C1 segment of cervical spinal cord (tissue), 14 donors: ENCODE measurements at places on chromosomes 7 and 10.

DNA sequence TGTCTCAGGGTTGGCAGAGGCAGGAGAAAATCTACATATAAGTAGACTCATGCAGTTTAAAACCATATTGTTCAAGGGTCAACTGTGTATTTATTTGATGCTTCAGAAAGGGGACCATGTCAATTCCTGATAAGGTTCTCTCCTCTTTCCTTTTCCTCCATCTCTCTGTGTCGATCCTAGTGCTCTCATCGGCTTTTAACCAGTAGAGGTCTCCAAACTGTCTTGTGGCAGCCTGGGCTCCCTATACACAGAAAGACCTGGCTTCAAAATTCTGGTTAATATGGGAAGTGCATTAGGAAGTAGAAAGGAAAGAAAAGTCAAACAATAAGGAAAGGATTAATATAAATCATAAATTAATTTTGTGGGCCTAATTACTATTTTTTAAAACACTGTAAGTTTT is 304.4 kb upstream of the C7orf33 start:
- DNase-seq = no peak

GRCh38 chr7:24411226-24411625 is 127.2 kb downstream of the NPY start:
- no peak for DNase-seq

GRCh38 chr10:43037440-43037839 is 39.4 kb upstream of the RET start:
- no peak for DNase-seq

GRCh38 chr10:33180390-33180789 is 154.1 kb downstream of the NRP1 start:
- no peak for DNase-seq

DNA sequence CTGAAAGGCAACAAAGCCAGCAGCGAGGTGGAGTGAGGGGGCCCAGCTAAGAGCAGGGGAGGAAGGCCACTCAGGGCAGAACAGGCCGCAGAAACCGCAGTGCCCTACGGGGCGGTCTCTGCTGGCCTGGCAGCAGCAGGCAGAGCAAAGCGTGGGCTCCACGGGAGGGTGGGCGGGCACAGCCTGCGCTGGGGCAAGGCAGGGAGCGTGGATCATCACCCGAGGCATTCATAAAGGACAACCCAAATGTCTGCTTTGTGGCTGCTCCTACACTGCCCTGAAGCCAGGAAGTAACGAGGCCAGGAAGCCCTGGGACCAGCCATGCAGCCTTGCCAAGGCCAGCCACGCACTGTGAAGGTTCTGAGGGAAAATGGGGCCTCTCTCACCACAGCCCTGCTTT is 127.5 kb downstream of the MAD1L1 start:
- DNase-seq = no peak

DNA sequence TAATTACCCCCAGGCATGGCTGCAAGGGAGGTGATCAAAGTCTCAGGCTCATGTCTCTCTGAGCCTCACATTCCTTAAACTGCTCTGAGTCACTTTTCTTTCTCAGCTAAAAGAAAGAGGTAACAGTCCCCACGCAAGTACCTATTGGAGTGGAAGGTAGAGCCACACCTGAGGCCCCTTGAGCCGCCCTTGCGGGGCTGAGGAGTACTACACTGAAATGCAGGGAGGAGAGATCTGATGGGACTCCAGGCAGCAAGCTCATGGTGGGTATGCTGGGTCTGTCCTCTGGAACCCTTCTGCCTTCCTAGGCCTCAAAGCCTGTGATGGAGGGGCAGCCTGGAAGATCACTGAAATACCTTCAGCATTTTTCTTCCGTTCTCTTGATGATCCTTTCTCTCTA is 960.0 kb downstream of the DNAJB9 start:
- DNase-seq = no peak

DNA sequence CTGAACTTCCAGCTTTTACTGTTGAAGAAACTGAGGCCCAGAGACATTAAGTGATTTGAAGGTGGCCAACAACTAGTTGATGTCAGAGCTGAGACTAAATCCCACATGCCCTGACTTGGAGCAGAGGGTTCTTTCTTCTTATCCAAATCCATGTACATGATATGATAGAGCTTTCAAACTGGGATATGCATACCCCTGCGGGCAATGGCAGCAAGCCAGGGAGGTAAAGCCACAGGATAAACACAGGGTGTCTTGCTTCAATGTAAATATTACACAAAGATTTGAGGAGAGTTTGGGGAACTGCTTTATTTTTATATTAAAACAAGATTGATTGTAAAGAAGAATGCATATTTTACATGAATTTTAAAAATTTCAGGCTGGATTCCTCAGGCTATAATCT is 2.3 kb upstream of the LRRC72 start:
- no peak for DNase-seq

DNA sequence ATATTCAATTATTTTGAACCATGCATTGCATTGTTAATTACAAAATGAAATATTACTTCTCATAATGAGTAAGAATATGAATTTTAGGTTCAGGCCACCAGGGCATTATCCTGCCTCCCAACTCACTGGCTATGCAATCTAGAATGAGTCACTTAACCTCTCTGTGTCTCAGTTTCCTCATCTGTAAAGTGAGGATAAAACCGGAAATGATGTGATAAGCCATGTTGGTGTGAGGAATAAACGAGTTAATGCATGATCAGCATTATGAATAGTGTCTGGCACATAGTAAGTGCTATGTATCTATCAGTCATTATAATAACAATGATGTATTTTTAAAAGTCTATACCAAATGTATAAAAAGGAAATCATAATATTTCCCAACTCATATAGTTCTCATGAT is 85.5 kb downstream of the SEMA3D start:
- DNase-seq = no peak

DNA sequence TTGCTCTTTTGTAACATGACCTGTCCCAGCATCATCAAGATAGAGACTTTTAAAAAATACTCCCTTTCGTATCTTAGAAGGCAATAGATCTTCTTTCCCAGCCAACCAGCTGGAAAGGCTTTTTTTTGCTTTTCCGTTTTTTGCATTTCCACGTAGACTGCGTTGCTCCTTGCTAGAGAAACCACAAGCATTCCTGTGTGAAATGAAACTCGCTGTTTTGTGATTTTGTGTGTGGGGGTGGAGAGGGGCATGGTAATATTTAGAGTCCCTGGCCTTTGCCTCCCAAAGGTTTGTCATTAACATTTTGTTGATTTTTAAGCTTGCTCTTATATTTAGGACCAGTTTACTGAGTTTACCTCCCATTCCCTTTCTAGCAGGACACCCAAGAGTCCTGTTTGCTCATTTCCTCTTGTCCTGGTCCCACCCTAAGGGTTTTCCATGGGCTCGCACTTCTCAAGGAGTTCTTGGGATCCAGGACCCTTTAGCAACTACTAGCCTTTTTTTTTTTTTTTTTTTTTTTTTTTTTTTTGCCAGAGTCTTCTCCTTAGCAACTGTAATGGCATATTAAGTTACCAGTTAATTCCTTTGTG is 243.6 kb downstream of the BICC1 start:
- no peak for DNase-seq
